ENCODE measurements at places on chromosomes 6 and 20. TPM values are rescaled to one million over a fixed set of nuclear protein-coding genes. Genes with fewer than 3 reads are reported as not detected.

Gene ADGRF5
- total RNA-seq, result 16.1 TPM

Gene PREX1
- total RNA-seq, result 37.9 TPM

Gene LPA
- 0.09 TPM for total RNA-seq

Gene PRR18
- total RNA-seq, result not detected

Gene CSNK2A1
- 152 TPM for total RNA-seq

Gene RAD21L1
- total RNA-seq, result not detected

Gene SLC12A5
- total RNA-seq, result 3.6 TPM

DNA sequence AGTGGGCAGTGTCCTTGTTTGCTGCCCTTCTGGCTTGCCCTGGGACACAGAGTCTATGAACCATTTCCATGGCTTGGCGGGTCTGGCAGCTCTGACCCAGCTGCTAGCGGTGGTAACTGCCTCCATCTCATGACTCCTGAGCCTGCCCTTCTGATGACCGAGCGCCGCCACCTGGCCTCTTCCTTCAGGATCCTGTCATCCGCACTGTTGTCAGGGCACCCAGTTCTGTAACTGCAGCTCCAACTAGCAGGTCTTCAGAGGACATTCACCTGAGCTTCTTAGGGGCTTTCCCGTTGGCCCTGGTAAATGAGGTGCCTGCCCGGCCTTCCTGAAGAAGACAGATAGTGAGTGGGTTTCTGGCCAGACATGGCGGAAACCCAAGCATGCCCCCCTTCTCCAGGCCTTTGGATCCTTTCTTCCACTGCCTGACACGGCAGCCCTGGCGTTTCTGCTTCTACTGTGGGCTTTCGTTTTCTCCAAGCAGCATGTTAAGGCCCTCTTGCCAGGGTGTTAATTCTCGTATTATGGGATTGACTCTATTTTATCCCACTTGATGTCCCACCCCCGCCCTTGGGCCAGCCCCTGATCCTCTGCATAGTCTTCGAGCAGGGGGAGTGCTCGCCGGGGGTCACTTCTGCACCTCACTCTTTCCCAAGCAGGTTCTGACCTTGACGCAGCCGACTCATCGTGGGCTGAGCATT is 24.7 kb downstream of the PACSIN1 start:
- H3K4me3 ChIP-seq, result no peak overlapping the region
- H3K4me1 ChIP-seq, result no peaks in the 10 kb centered on the region
- no peak for DNase-seq
- no peaks in the 10 kb centered on the region for H3K36me3 ChIP-seq

- no peaks in the 10 kb centered on the region for H3K27me3 ChIP-seq
- H3K4me3 ChIP-seq, result peak overlapping the region; percentile 94
- no peaks in the 10 kb centered on the region for H3K36me3 ChIP-seq
Observed at GRCh38 chr6:142943711-142944123, 1.3 kb downstream of the HIVEP2 start.

DNA sequence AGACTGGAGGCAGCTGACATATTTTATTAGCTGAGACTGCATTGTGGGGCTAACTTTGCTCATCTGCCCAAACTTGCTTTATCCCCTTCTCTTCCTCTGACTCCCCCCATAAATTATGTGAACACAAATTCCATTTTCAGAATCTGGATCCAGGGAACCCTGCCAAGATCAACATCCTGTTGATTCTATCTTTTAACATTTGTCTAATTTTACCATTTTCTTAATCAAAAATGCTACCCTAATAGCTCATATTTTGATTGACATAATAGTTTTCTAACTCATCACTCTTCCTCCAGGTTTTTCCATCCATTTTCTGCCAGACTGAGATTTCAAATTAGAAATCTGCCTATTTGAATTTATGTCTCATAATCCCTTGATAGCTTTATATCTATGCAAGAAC is 184.7 kb upstream of the PRSS16 start:
- no peak overlapping the region for H3K27ac ChIP-seq
- H3K4me1 ChIP-seq, result no peaks in the 10 kb centered on the region
- no peak for DNase-seq
- no peaks in the 10 kb centered on the region for H3K27me3 ChIP-seq
- H3K4me3 ChIP-seq, result no peak overlapping the region

DNA sequence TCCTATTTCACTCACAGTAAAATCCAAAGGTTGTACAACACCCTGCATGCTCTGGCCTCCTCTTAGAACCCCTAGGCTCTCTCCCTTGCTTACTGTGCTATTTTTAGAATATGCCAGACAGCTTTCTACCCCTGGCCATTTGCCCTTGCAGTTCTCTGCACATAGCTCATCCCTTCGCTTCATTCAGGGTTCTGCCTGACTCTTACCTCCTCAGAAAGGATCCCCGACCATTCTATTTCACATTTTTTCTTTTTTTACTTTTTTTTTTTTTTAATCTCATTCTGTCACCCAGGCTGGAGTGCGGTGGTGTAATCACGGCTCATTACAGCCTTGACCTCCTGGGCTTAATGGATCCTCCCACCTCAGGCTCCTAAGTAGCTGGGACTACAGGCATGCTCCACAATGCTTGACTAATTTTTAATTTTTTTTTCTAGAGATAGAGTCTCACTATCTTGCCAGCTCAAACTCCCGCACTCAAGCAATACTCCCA is 33.6 kb downstream of the COMMD7 start:
- DNase-seq, result no peak
- H3K4me3 ChIP-seq, result no peak overlapping the region
- H3K4me1 ChIP-seq, result no peaks in the 10 kb centered on the region
- H3K27ac ChIP-seq, result no peak overlapping the region
- no peaks in the 10 kb centered on the region for H3K36me3 ChIP-seq
- no peaks in the 10 kb centered on the region for H3K27me3 ChIP-seq

DNA sequence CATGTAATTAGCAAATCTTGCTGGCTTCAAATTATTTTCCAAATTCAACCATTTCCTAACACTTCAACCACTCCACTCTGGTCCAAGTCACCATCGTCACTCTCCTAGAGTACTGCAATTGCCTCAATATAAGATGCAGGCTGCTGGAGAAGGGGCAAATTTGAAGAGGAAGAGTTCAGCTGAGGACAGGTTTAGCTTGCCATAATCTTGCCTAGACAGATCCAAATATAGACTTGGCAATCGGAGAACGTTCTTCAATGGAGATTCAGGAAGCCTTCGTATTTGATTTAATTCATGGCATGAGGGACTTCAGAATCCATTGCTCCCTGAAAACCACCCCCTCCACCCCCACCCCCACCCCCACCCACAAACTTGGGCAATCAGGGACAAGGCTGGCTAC is 15.4 kb upstream of the KHDC1L start:
- H3K4me3 ChIP-seq, result no peak overlapping the region
- no peaks in the 10 kb centered on the region for H3K36me3 ChIP-seq
- no peak overlapping the region for H3K27ac ChIP-seq
- no peak for DNase-seq
- H3K27me3 ChIP-seq, result no peaks in the 10 kb centered on the region

- DNase-seq, result no peak
- H3K36me3 ChIP-seq, result no peaks in the 10 kb centered on the region
- H3K4me1 ChIP-seq, result no peaks in the 10 kb centered on the region
- H3K27me3 ChIP-seq, result no peaks in the 10 kb centered on the region
- H3K27ac ChIP-seq, result no peak overlapping the region
- H3K4me3 ChIP-seq, result no peak overlapping the region
Observed at GRCh38 chr6:127841811-127842210, 59.0 kb downstream of the THEMIS start.

DNA sequence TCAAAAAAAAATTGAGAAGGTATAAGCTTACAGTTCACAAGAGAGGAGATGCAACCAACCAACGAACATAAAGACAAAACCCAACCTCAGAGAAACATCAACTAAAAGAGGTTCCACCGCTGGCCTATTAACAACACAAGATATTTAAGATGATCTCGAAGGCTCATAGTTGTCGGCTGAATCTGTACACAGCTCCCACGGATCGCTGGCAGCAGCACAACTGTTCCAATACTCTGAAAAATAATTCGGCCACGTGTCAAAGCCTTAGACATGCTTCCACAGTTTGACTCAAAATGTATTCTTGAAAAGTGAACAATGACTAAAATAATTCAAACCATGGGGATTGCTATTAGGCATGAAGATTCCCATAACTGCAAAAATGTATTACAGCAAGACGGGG is 13.7 kb downstream of the EXOC2 start:
- DNase-seq, result no peak
- no peaks in the 10 kb centered on the region for H3K36me3 ChIP-seq
- no peak overlapping the region for H3K4me3 ChIP-seq
- H3K27me3 ChIP-seq, result no peaks in the 10 kb centered on the region

- H3K27me3 ChIP-seq, result no peaks in the 10 kb centered on the region
- H3K4me3 ChIP-seq, result no peak overlapping the region
- H3K27ac ChIP-seq, result no peak overlapping the region
- no peaks in the 10 kb centered on the region for H3K36me3 ChIP-seq
Observed at GRCh38 chr20:33897313-33897912, 86.3 kb downstream of the CHMP4B start.

GRCh38 chr6:79810185-79810705 is 137.1 kb downstream of the ELOVL4 start:
- DNase-seq, result no peak
- H3K4me3 ChIP-seq, result no peak overlapping the region
- H3K27me3 ChIP-seq, result no peaks in the 10 kb centered on the region
- H3K27ac ChIP-seq, result no peak overlapping the region

DNA sequence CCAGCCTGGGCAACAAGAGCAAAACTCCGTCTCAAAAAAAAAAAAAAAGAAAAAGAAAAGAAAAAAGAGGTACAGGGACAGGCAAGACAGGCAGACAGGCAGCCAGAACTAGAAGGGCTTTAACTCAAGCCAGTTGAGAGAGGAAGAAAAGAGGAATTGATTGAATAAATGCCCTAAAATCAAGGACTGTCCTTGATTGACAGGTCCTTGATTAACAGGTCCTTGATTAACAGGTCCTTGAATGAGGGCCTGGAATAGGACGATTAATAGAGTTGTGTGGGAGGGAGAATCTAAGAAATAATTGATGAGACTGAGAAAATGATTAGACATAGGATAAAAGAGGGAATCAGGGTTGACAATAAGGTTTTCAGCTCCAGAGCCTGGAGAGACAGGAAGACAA is 36.1 kb downstream of the ZC2HC1B start:
- no peak overlapping the region for H3K4me3 ChIP-seq
- H3K27me3 ChIP-seq, result no peaks in the 10 kb centered on the region
- no peaks in the 10 kb centered on the region for H3K36me3 ChIP-seq
- H3K4me1 ChIP-seq, result no peaks in the 10 kb centered on the region
- DNase-seq, result no peak

- no peak overlapping the region for H3K4me3 ChIP-seq
- no peak for DNase-seq
- H3K27me3 ChIP-seq, result no peaks in the 10 kb centered on the region
- no peaks in the 10 kb centered on the region for H3K36me3 ChIP-seq
- H3K27ac ChIP-seq, result no peak overlapping the region
- no peaks in the 10 kb centered on the region for H3K4me1 ChIP-seq
Observed at GRCh38 chr6:129787816-129788215, 73.3 kb downstream of the TMEM244 start.

DNA sequence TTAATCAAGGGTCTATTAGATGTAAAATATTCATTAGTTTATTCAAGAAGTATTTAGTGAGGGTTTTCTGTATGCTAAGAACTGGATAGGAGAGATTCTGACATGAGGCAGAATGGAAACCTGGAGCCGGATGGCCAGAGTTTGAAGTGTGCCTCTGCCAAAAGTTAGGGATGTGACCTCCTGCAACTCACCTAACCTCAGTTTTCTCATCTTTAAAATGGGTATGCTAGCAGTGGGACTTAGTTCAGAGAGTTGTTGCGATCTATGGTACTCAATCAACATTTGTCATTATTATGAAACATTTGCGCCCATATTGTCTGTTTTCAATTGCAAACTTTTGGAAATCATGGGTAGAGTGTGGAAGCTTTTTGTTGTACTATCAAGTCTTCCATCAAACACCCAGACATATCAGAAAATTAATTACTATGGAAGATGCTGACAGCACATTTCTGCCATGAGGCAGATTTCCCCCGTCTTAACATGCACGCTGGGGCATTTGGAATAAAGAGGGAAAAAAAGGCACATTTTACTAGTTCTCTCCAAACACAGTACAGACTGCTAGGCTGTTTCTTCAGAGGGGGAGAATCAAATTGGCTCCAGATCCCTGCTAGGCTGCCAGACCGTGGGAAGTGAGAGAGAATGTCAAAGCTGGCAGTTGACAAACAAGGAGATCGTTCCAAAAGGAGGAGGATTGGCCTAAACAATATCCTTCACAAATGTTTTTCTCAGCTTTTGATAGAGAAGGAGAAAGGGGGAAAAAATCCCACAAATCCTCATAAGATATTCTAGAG is 205.3 kb upstream of the TSHZ2 start:
- H3K4me3 ChIP-seq, result no peak overlapping the region
- no peak for DNase-seq
- H3K27me3 ChIP-seq, result no peaks in the 10 kb centered on the region
- H3K4me1 ChIP-seq, result no peaks in the 10 kb centered on the region

GRCh38 chr6:36297051-36297450 is 27.2 kb downstream of the PNPLA1 start:
- H3K27ac ChIP-seq, result no peak overlapping the region
- H3K36me3 ChIP-seq, result no peaks in the 10 kb centered on the region
- no peak overlapping the region for H3K4me3 ChIP-seq
- DNase-seq, result no peak
- H3K4me1 ChIP-seq, result no peaks in the 10 kb centered on the region

- no peak for DNase-seq
- no peaks in the 10 kb centered on the region for H3K4me1 ChIP-seq
- no peak overlapping the region for H3K27ac ChIP-seq
- H3K27me3 ChIP-seq, result no peaks in the 10 kb centered on the region
- H3K36me3 ChIP-seq, result no peaks in the 10 kb centered on the region
Observed at GRCh38 chr20:23873370-23874015, 6.1 kb downstream of the CST5 start.

DNA sequence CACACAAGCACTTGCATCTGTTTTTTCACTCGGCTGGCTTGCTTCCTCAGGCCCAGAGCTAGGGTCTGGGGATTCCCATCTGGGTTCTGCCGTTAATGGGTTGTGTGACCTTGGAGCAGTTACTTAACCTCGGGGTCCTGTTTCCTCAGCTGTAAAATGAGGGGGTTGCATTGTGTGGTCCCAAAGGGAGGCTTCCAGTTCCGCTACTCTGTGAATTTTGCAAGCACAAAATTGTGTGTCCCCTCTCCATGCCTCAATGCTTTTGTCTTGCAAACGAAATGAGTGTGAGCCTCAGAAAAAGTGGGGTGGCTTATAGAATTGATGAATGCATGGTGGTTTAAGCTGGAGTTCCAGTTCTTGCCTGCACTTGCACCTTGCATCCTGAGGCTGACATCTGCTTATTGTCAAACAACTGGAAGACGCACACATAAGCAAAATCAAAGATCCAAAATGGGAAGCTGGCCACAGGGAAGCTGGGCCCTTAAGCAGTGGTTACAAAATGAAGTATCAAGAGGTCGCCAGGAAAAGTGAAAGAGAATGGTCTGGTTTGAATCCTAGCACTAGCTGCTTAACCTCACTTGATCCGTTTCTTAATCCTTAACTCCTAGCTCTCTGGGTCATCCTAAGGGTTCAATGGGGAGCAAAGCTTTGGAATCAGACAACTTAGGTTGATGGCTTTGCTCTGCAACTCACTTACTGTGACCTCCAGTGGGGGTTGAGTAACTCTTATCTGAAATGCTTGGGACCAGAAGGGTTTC is 490.6 kb downstream of the DHX35 start:
- H3K27ac ChIP-seq, result no peak overlapping the region
- no peaks in the 10 kb centered on the region for H3K36me3 ChIP-seq
- H3K4me3 ChIP-seq, result no peak overlapping the region
- no peaks in the 10 kb centered on the region for H3K27me3 ChIP-seq
